ENCODE measurements at places on chromosomes 5 and 9.

- peak; percentile 67 for DNase-seq
Observed at GRCh38 chr5:160463740-160464465, 42.2 kb downstream of the PTTG1 start.

GRCh38 chr5:139474890-139475791 lies 4.3 kb downstream of the SMIM33 start:
- DNase-seq, result peak; percentile 85

GRCh38 chr9:133845440-133845839 lies 107.3 kb upstream of the SARDH start:
- no peak for DNase-seq

DNA sequence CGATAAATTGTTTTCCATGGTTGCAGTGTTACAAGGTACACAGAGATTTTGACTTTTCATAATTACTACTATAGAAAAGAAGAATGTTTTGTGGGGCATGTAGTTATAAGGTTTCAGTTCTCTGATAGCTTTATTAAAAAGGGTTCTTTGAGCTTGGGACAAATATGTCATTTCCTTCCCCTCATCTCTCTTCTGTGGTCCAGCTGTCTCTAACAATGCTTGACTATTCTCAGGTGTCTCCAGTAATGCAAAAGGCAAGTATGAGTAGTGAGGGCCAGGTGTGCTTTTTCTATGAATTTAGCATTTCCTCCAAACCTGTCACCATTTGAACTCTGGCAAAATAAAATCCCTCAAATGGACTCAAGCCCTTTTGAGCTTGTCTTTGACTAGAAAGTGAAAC lies 84.3 kb downstream of the SLF1 start:
- DNase-seq, result no peak

- DNase-seq, result no peak
Observed at GRCh38 chr5:138770977-138771376, 17.8 kb downstream of the CTNNA1 start.

- peak; percentile 94 for DNase-seq
Observed at GRCh38 chr5:57538341-57538955, 55.8 kb upstream of the ACTBL2 start.

DNA sequence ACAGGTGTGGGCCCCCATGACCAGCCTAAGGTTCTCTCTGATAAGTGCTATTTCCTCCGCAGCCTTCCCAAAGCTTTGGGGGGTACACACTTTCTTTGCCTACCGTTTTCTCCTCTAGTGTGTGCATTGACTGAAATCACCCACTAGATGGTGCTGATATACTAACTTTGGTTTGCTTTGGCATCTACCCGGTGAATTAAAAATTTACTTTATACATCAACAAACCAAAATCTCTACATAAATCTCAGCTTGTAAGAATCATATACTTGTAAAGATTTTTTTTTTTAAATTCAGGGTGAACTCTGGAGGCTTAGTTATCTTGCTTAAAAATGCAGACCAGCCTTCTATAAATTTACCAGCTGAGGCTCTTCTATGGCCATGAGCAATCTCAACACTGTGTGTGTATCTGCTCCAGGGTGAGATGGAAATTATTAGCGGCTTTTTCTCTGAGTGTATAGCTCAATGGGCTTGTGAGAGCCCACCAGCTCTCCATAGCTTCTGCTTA lies 475.7 kb upstream of the TNC start:
- DNase-seq, result peak; percentile 79

GRCh38 chr5:177501874-177502678 lies 4.7 kb upstream of the PDLIM7 start:
- no peak for DNase-seq

GRCh38 chr9:136052472-136052880 lies 42.6 kb downstream of the NACC2 start:
- DNase-seq, result no peak

DNA sequence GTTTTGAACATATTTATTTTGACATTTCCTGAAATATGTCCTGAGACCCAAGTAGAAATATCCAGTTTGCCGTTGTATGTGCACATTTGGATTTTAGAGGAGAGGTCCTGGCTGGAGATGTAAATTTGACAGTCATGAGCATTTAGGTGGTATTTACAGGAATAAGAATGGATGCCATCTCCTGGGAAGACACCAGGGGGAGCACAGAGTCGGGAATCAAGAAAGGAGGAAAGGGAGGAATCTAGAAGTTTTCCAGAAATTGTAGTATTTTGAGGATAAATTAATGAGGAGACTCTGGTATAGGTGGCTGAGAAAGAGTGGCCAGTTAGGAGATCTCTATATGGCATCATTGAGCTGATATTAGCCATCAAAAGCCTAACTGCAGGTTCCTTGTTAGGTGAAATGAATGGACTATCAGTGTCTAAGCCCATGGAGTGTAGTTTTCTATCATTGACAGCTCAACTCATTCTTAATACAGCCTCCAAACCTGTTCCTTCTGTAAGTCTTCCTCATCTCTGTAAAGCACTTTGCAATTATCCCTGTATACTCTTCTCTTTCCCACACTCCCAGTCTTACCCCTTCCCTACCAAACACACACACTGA lies 7.2 kb downstream of the GAPT start:
- peak; percentile 32 for DNase-seq

DNA sequence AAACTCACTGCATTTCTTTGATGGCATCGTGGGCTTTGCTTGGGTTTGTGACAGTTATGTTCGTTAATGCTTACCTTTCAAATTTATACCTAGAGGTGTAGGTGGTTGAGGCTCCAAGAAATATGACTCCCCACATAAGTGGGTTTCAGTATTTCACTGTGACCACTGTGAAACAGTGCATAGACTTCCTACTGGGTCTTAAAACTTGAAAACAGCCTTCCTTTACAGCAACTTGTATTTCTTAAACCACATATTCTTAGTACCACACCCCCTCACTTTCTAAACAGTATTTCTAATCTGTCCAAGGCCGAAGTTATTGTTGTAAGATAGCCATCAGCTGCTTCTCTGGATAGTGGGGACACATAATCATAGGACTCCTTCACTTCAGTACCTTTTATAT lies 48.3 kb downstream of the TMEFF1 start:
- no peak for DNase-seq

All from fibroblast of upper back skin (primary cell).